ENCODE measurements at places on chromosomes 11 and 22.

DNA sequence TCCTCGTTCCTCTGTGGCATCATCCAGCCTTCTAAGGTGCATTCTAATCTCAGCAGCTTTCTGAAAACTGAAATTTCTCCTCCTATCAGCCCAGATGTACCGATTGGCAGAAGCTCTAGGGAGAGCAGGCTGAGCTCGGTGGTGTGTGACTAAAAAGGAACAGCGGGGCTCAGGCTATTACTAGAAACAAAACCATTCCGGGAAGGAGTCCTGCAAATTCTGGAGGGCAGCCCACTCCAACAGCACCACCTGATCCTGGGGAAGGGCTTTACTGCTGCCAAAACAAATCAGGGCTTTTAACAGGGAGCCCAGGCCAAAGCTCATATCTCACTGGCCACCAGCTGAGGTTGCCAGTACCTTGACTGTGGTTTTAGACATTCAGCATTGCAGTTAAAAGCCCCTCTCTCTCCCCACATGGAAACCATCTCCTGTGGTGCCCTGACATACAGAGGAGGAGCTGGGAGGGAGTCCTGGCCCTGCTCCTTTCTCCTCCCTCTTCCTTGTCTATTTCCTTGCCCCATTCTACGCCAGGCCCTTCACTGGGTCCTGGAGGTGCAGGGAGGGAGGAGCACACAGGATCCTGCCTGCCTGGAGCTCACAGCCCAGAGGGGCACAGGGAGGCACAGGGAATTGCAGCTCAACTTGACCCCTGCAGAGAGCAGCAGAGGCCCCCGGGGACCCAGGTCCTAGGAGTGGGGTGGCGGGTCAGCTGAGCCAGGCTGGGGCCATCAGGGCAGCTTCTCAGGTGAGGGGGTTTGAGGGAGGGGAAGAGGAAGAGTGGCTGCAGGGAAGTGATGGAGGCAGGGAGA is 889 bp downstream of the PLAAT4 start:
- DNase-seq = no peak

GRCh38 chr11:20011307-20011951 is 148.8 kb downstream of the DBX1 start:
- no peak for DNase-seq

- DNase-seq = no peak
Observed at GRCh38 chr11:120884154-120885020, 139.5 kb upstream of the TBCEL start.

GRCh38 chr11:46065681-46066080 is 55.6 kb downstream of the PHF21A start:
- no peak for DNase-seq

DNA sequence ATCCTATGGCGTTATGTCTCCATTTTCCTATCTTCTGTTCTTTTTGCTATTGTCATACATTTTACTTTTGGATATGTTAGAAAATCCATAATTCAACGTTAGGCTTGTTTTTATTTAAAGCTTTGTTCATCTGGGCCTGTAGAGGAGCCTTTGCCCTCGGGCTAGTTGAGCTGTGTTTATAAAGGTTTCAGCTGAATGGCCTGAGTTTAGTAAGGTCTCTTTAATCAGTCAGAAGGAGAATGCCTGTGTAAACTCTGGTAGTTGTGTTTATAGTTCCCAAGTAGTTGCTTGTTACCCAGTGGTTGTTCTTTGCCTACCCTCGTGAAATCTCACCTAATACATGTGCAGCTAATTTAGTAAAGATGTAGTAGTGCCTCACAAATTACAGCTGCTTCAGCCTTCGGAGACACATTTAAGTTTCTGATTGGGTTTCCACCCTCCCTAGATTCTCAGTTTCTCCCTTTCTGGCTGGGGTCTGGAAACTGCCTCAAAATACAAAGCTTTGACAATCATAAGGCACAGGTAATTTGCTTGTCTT is 33.1 kb downstream of the MTMR3 start:
- DNase-seq = no peak

GRCh38 chr11:47532597-47533213 is 20.2 kb downstream of the CELF1 start:
- no peak for DNase-seq

DNA sequence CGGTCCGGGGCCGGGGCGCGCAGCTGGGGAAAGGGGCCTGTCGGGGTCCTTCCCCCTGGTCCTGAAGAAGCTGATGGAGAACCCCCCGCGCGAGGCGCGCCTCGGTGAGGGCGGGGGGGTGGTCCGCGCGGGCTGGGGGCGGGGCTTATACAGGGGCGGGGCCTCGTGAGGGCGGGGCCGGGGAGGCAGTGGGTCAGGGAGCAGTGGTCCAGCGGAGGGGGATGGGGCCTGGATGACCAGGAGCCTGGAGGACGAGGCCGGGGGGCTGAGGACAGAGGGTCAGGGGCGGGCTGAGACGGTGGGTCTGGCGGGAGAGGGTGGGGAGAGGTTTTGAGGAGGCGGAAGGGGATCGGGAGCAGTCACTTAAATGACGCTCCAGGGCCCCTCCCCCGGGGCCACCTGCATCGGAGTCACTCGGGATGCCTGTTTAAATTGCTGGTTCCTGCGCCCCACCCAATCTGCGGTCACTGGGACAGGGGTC is 396 bp downstream of the TEF start:
- DNase-seq = peak; percentile 63

GRCh38 chr22:44075670-44076069 is 51.6 kb downstream of the PARVB start:
- DNase-seq = no peak

- DNase-seq = no peak
Observed at GRCh38 chr11:80155412-80156017, 714.7 kb upstream of the TENM4 start.
